ENCODE measurements at places on chromosomes 1 and 21. TPM values are rescaled to one million over a fixed set of nuclear protein-coding genes. Genes with fewer than 3 reads are reported as not detected.

DNA sequence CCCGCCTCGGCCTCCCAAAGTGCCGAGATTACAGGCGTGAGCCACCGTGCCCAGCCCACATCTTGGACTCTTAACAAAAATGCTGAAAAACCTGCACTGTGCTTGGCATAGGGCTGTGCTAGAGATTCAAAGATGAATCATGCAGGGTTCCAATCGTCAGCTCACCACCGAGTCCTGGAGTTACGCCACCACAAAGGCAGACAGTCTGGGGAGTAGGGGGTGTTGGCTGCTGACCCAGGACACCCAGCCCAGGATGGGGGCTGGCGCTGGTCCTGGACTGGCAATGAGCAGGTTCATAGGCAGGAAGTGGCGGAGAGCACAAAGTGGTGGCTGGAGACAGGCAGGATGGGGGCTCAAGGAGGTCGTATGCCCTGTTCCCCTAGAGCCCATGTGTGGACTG lies 16.0 kb downstream of the PSRC1 start:
- DNase-seq = peak; percentile 97

ABCB10 gene
- 38.4 TPM for total RNA-seq

DNA sequence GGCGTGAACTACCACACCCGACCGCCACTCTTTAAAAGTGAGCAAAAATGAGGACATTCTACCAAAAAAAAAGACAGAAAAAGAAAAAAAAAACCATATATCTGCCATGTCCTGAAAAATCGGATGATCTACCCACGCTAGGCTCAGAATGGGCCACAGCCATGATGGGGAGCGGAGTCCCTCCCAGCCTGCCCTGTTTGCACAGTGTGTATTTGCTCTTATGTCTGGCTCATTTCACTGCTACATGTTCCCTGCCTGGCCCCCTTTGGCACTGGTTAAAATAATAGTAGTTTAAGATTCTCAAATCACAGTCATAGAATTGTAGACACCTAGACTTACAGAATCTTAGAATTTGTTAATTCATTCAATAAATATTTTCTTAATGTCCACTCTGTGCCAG lies 121.9 kb downstream of the PTPRU start:
- no peak for DNase-seq

DNA sequence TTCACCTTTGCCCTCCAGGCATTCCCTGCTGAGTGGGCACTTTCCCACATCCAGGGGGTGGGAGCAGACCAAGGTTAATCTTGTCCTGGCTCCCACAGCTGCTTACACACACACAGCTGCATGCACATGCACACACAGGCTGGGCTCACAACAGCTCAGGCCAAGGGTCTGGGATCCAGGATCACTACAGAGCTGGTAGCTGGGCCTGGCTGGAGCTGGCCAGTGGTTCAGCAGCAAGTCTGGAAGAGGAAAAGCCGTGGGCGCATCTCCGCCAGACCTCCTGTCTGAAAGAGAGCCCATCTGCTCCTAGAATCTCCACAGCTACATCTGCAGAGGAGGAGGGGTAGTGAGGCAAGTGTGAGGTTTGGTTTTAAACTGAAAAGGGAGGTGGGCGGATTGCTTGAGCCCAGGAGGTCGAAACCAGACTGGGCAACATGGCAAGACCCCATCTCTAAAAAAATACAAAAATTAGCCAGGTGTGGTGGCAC lies 3.8 kb downstream of the CDK18 start:
- DNase-seq = no peak

DNA sequence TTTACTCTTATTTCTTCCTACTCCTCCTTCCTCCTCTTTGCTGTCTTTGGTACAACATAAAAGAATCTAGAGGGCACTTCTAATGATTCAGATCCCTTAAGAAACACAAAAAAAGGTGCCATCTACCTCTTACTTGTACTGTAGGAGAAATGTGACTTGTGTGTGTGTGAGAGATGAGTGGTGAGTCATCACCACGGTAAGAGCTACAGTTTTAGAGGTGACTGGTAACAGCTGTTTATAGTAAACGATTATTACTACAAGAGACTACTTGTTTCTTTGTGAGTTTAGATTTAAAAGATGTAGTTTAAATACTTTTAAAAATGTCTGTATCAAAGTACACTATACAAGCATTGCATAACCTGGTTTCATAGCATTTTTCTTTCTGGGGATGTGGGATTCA lies 40.4 kb downstream of the SLC35D1 start:
- no peak for DNase-seq

DNA sequence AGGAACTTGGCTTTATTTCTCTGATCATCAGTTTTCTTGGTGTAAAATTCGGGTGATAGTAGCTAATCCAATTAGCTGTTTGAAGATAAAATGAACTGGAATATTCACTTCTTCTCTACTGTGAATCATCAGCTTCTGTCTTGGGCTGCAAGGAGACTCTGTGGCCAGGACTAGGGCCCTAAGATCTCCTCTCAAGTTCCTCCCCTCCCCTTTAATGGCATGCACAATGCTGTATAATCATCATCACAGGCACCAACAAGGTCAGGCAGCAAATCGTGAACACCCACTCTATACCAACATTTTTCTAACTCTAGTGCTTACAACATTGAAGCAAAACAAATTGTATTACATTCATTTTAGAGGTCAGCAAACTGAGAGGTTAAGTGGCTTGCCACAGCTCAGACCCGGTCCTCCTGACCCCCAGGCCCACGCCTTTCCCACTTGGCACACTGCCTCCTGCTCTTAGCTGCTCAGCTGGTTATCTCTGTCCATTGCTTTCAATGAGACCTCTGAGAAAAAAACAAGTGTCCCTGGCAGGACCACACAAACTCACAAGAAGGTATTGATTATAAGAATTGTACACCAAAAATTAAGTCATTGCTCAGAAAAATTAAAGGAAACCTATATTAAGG lies 31.8 kb downstream of the LRRC52 start:
- DNase-seq = no peak

GRCh38 chr1:157992031-157992832 lies 1.2 kb upstream of the KIRREL1 start:
- peak; percentile 62 for DNase-seq

DNA sequence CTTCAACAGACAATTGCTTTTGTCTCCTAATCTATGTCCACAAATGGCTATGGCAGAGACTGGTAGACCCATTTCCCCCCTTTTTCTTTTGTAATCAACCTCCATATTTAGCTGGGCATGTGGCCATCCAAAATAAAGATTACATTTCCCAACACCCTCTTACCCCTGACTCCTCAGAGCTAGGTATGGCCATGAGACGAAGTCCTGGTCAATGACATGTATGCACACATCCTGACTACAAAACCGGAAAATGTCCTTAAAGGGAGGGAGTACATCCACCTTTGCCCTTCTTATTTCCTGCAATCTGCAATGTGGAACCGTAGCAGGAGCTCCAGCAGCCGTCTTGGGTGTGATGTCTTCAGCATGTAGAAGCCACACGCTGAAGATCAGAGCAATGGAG lies 36.2 kb upstream of the RCSD1 start:
- DNase-seq = no peak

TMEM167B gene
- total RNA-seq = 43.4 TPM

- DNase-seq = peak; percentile 41
Measured at GRCh38 chr1:247367786-247368422, 36.2 kb upstream of the ZNF496 start.

LORICRIN gene
- total RNA-seq = not detected

- DNase-seq = no peak
Measured at GRCh38 chr1:209102120-209102519, 481.4 kb upstream of the CAMK1G start.

- peak; percentile 20 for DNase-seq
Measured at GRCh38 chr21:21232320-21232719, 234.1 kb downstream of the NCAM2 start.

DNA sequence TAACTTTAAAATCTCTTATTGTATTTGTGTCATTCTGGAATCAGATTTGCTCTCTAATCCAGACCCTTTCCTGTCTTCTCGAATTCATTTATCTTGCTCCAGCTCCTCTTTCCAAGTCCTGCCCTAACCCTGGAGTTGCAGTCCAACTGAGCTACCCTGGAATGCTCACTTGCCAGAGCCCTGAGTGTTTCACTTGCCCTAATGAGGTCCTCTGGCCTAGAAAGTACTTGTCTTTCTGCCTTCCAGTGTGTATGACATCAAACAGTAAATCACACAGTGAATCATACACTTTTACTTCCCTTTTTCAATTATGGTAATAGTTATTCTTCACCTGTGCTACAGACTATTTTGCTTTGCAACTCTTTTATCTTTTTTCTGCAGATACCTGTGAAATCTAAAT lies 96.9 kb downstream of the NEK7 start:
- peak; percentile 89 for DNase-seq

GRCh38 chr1:227944931-227945890 lies 2.5 kb downstream of the WNT9A start:
- DNase-seq = peak; percentile 83

GJA4 gene
- total RNA-seq = not detected

CRP gene
- not detected for total RNA-seq

DNA sequence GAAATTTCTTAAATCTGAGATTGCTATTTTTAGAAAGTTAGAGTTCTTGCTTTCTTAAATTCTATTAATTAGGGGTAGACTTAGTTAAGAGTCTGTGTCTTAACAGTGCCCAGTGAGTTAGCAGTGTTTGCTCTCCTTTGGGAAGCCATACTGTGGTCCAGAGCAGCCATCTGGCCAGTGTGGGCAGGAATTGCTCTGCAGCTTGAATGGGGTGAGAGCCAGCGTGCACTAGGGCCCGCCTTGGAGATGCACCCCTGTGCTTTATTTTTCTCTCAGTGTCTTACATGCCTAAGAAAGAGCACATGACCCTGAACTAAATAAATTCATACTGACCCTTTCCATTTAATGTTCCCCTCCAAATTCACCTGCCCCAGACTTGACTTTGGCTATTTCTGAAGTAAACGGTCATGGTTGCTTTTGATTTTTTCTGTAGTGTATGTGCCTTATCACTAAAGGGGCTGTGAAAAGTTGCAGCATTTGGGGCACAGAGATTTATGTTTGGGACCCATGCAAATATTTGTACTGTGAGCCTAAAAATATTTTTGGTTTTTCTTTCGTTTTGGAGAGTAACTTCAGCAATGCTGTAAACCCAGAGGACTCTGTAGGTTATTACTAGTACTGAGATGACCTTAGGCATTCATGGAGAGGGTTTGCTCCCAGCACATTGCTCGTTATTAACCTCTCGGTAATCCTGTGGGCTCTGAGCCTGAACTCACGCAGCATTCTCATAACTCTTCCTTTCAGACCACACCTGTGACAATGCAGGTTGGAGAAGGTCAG lies 21.3 kb upstream of the KCNQ4 start:
- DNase-seq = no peak

LRRC71 gene
- not detected for total RNA-seq

DNA sequence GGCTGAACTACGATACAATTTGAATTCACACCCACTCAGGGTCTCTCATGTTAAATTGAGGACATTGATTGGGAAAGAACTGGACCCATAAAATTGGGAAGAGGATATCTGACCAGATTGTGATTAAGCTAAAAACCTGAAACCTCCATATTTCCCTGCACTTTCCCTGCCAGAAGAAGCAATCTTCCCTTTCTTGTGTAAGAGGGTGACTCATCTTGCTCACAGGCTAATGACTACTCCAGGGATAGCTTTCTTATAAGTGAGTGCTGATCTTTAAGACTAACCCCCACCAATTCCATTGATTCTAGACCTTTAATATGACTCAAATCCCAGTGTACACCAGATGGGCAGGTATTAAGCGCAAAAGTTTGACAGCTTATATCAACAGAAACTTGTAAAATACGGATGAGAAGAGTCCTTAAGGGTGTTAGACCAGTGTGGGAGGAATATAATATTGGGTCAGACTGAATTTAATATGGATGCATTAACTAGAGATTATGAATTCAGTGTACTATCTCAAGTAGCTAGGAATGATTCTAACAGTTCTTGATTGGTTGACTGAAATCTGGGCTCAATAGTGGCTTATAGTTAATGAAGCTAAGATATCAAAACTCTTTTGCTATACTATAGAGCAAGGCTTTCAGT lies 12.1 kb upstream of the SGIP1 start:
- no peak for DNase-seq

DNA sequence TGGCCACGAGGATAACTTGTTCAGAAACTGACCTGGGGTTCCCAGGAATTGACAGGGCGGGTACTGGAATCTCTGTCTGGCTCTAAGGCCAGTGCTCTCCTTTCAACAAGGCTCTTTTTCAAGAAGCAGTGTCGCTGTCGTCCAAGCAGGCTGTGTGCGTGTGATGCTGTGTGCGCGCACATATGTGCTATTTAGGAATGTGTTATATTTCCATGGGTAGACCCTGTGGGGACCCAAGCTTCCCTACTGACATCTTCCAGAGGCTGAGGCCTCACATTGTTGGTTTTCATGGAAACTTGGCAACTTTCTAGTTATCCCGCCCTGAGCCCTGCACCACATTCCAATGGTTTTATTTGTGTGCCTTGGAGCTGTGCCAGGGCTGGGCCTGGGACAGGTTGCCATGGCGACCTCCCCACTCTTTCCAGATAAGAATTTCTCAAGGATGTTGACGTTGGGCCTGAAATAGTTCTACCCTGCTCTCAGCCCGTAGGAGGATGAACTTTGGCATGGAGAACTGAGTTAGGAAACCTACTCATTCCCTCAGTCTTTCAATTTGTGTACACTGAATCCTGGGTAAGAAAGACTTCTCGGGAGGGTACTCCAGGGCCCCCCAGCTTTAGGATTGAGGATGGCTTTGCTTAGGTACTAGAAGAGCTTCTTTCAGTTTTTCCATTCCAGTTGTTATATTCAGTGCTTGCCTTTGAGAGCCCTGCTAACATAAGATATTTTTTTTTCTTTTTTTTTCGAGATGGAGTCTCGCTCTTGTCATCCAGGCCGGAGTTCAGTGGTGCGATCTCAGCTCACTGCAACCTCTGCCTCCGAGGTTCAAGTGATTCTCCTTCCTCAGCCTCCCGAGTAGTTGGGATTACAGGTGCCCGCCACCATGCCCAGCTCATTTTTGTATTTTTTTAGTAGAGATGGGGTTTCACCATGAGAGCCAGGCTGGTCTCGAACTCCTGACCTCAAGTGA lies 38.8 kb upstream of the SRSF10 start:
- peak; percentile 97 for DNase-seq

- DNase-seq = no peak
Measured at GRCh38 chr1:172335377-172335776, 85.1 kb upstream of the C1orf105 start.

VHLL gene
- total RNA-seq = not detected

ECM1 gene
- total RNA-seq = 9.9 TPM

- no peak for DNase-seq
Measured at GRCh38 chr1:28135371-28136168, 40.9 kb downstream of the PTAFR start.

All from MG63 (cell line).